Hematopoietic multipotent progenitor cell treated with erythropoietin and hydrocortisone succinate and interleukin-3 and kit ligand, for 15 days (in vitro differentiated cells): ENCODE measurements at places on chromosomes 7 and 10.
A peak's percentile ranks its signal among the peaks of the same experiment; 100 is the strongest.

DNA sequence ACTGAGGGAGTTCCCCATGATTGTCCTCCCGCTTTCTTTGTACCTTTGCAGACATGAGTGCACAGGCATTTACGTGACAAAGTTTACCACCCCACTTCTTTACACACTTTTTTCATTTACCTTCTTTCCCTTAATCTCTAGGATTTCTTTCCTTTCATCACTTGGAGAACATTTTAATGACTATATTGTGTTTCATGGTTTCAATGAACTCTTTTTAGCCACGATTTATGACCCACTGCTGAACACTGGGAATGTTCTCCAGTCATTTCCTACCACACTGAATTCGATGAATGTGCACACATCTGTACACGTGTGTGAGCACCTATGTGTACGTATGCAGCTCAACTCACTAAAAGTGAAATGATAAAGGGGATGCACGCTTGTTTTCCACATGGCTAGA lies 371.7 kb upstream of the IGFBP3 start:
- no peak for DNase-seq

- no peak for DNase-seq
These were observed 872.4 kb downstream of the LRMDA start for GRCh38 chr10:76303682-76304316.

GRCh38 chr7:142669074-142669654 lies 80.1 kb upstream of the PRSS1 start:
- peak; percentile 15 for DNase-seq

- DNase-seq: no peak
These were observed 353.2 kb downstream of the GPAM start for GRCh38 chr10:111830359-111830758.

DNA sequence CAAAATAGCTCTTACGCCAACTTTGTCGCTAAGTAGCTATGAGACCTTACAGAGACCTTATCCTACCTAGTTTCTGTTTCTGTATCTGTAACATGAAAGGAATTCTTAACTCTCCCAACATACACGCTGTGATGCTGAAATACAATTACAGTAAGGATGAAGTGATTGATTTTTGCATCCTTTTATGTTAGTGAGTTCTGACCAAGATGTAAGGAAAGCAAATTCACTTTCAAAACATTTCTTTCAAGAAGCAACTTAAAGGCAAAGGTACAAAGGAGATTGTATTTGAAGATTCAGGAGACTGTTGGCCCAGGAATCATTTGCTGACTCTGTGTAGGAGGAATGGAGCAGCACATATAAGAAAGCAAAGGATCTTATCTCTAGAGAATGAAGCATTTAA lies 7.1 kb upstream of the ANK3 start:
- no peak for DNase-seq

DNA sequence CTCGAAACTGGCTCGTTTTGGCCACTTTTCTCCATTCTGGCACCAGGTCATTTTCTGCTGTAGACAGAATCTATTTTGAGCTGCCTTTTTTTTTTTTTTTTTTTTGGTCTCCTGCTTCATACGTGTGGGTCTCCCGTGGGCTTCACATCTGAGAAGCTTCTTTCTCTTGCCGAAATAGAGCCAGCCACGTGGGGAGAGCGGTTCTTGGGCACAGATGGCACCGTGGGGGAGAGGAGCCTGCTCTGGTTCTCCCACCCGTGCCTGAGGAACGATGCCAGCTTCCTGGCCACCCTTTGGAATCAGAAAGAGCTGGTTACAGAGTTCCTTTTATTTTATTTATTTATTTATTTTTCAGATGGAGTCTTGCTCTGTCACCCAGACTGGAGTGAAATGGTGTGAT lies 48.7 kb upstream of the OCM2 start:
- no peak for DNase-seq

DNA sequence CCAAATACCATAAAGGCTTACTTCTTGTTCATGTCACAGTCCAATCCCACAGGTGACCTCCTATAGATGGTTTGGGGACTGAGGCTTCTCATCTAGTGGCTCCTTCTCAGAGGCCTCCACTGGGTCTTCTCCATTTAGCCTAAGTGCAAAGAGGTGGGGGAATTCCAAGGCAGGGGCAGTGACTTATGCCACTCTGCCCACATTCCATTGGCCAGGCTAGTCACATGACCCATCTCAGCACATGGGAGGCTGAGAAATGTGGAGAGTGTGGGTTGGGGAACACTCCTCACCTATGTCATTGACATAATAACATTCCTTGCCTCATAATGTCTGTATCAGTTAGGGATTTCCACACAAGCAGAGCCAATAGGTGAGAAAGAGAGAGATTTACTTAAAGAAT lies 104.3 kb upstream of the PLXNA4 start:
- DNase-seq: no peak
